ENCODE measurements at places on chromosomes 5 and 9. TPM values are rescaled to one million over a fixed set of nuclear protein-coding genes. Genes with fewer than 3 reads are reported as not detected.

DNA sequence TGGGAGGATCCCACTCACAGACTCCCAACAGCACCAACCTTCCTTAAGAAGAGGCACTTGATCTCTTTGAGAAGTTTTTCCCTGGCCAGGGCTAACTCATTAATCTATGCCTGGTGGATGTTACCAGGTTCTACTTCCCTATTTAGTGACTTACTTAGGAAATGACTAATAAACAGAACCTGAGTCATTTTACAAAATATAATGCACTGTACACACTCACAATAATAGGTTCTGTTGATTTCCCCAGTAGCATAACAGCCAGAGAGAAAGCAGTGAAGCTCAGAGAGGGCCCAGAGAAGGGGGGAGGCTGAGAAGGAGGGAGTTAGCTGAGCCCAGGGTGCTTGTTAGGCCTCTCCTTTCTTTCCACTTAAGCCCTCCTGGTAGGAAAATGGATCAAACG lies 27.1 kb downstream of the FRMD3 start:
- DNase-seq: peak; percentile 18

DNA sequence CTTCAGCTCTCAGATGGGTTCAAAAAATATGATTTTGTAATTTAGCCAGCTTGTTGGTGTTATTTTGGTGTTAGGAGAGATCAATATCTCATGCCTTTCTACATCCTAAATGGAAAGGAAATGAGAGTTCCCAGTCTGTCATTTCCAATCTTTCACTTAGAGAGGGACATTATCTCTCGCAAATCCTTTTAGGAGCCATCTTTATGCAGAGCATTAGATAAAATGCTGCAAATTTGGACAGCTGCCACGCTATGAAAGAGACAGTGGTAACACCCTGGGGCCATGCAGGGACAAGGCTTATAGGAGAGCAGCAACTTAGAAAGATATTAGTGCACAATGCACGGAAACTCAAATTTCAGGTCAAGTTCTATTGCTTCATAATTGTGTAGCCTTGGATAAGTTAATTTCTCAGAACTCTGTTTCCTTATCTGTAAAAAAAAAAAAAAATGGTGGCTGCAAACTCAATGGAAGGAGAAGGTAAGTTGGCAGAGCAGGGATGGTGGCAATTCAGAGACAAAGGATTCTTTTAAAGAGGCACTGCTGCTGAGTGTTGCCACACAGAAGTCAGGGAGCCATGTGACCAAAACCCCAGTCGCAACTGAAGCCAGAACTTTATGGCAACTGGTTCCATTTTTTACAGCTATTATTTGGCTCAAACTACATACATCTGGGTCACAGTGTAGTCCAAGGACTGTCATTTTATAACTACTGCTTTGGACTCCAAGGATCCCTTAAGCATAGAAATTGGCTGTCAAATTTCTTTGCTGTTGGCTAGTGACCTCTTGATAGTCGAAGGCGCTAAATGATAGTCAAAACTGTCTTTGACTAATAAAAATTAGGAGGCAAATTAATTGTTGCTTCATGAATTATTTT lies 210.2 kb downstream of the FRMD3 start:
- DNase-seq: no peak

GRCh38 chr5:84578226-84578625 lies 193.5 kb upstream of the EDIL3 start:
- DNase-seq: no peak

GRCh38 chr5:10528056-10528816 lies 35.6 kb upstream of the ANKRD33B start:
- peak; percentile 43 for DNase-seq

DNA sequence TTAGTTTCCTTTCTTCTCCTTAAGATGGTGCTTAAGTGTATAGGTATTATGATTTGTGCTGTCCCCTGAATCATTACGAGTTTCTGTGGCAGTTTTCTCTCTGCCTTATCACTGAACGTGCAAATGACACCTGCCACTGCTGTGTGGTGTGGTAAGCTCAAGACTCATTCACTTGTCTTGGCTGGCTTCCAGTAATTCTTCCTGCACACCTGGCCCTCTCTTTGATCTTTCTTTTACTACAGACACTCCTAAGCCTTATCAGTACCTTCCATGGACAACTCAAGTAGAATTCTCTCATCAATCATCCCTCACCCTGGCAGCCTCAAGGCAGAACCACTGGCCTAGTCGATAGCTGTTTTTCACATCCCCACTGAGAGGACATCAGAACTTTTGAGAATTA lies 82.6 kb upstream of the ADAMTS19 start:
- no peak for DNase-seq

- no peak for DNase-seq
These were observed 69.3 kb downstream of the ISOC1 start for GRCh38 chr5:129163810-129164378.

DNA sequence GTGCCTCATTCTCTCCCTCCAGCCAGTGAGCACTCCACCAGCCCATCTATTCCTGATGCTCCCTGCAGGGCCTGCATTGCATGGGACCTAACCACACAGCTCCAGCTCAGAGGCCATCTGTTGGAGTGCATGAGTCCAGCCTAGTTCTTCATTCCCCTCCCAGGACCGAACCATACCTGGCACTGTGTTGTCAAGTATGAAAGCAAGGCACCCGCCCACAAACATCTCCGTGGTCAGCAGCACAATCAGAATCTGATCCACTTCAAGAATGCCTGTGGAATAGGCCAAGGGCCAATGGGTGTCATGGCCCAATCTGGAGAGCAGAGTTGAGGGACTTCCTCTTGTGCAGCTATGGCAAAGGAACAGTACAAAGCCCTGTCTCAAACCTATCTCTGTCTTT lies 5.9 kb downstream of the SLC23A1 start:
- no peak for DNase-seq

- DNase-seq: peak; percentile 87
These were observed 57.8 kb upstream of the RAI14 start for GRCh38 chr5:34598177-34598794.

- DNase-seq: no peak
These were observed 453.7 kb downstream of the LRRC70 start for GRCh38 chr5:63032343-63032742.

DNA sequence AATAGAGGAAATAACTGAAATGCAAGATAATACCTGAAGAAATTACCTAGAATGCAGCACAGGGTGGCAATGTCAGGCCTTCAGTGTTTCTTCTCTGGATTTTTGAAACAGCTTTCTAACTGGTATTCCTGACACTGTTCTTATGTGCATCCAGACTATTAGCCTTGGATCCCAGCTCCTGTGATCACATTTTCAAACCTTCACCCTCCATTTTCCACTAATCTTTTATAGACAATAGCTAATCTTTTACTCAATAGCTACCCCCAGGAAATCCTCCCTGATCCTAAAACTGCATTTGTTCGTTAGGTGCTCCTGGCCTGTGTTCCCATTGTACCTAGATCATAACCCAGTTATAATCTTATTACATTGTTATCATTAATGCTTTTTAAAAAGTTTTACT lies 101.5 kb upstream of the DHFR start:
- DNase-seq: no peak

DNA sequence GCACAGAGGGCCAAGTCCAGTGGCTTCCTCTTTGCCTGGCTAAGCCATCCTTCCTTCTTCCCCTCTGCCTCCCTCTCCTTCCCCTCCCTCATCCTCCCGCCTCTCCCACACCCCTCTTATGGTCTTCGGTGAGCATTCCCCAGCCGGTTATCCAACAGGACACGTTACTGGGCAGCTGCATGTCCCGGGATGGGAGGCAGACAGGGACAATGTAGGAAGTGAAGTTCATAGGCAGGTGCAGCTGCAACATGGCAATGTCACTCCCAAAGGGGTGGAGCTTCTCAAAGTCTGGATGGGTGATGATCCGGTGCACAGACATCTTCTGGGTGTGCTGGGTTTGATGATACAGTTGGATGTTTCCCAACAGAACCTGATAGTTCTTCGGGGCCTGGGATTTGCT lies 71.4 kb upstream of the SPTLC1 start:
- no peak for DNase-seq

- DNase-seq: no peak
These were observed 369.1 kb downstream of the NDUFS4 start for GRCh38 chr5:53929570-53929969.

- DNase-seq: peak; percentile 62
These were observed 70.6 kb downstream of the C9orf50 start for GRCh38 chr9:129550199-129550839.

- no peak for DNase-seq
These were observed 6.0 kb downstream of the TMEM171 start for GRCh38 chr5:73126381-73126780.

GRCh38 chr5:179241764-179242370 lies 103.4 kb downstream of the ADAMTS2 start:
- no peak for DNase-seq

DNA sequence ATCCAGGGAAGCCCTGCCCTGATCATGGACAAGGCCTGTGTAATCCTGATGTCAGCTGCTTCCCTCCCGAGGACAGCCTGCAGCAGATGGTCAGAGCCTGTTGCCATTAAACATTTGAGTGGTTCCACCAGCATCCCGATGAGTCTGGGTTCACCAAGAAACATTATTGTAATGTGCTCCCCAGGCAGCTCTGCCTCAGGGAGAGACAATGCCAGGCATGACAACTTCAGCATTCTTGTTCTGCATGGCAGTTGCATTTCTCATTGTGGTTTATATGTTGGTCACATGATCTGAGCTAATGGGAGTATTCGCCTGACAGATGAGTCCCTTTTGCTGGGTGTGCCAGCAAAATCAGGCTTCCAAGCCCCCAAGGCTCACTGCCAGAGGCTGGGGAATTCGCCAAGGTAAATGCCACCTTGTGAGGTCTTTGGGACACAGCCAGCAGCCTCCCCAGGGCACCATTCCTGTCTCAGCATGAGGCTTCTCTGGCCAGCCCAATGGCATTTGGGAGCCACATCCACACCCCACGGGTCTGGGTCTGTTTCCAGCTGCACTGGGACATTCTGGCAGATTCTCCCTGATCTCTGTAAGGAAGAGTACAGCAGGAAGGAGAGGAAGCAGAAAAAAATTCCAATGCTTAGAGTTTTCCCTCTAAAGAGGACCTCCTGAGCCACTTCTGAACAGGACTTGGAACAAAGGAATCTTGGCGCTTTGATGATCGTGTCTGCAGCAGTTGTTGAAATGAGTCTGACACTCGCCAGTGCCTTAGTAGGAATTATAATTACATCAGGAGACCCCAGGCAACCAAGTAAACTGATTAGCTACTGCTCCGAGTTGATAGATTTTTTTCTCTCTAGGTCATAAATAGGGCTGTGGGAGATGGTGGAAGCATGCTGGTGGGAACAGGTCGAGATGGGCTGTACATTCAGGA lies 18.7 kb downstream of the KCNIP1 start:
- DNase-seq: peak; percentile 90

DNA sequence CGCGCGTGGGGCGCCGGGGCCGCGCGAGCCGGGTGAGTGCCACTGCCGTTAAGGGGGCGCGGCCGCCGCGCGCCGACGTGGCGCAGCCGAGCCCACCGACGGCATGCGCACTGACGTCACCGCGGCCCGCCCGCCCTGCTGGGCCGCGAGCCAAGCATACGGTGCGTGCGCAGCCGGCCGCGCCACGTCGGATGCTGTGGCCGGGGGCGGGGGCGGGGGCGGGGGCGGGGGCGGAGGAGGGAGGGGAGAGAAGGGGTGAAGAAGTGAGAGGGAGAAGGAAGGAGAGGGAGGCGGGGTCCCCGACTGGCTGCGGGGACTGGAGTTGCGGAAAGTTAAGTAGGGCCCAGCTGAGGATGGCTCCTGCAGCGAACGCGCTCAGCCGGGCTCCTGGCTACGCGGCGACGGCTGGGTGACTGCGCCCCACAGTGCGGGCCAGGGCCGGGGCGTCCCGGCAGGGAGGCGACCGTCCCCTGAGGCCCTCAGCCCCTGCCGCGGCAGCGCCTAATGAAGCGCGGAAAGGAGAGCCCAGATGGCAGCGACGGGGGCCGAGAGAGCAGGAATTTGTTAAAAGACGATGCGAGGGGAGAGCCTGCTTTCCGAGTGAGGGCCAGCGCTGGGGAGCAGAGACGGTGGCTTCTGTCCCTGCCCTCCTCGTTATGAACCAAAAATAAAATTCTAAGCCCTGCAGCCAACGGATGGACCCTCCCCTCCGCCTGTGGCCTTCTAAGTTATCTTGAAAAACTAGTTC lies at the start of gene DAP:
Gene DAP (minus strand): TSS at position 50 of the 748 bp plus-strand sequence. CDS start 166 bp downstream, outside the sequence.
- DNase-seq: peak; percentile 93

DNA sequence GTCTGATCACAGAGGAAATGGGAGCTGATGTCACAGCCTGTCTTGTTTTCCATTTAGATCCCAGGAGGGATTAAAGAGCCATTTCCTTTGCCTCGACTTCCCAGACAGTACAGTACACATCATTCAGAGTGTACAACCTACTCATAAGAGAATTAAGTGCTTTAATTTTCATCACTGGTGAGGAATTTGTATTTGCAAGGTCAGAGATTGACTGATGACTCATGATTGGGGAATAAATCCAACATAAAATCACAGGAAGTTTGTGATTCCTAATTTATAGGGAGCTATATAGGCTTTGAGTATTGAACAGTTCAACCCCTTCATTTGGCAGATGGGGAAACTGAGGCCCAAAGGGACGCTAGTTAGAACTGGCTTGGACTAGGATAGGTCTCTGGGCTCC lies 4.1 kb upstream of the TOMM5 start:
- no peak for DNase-seq

DNA sequence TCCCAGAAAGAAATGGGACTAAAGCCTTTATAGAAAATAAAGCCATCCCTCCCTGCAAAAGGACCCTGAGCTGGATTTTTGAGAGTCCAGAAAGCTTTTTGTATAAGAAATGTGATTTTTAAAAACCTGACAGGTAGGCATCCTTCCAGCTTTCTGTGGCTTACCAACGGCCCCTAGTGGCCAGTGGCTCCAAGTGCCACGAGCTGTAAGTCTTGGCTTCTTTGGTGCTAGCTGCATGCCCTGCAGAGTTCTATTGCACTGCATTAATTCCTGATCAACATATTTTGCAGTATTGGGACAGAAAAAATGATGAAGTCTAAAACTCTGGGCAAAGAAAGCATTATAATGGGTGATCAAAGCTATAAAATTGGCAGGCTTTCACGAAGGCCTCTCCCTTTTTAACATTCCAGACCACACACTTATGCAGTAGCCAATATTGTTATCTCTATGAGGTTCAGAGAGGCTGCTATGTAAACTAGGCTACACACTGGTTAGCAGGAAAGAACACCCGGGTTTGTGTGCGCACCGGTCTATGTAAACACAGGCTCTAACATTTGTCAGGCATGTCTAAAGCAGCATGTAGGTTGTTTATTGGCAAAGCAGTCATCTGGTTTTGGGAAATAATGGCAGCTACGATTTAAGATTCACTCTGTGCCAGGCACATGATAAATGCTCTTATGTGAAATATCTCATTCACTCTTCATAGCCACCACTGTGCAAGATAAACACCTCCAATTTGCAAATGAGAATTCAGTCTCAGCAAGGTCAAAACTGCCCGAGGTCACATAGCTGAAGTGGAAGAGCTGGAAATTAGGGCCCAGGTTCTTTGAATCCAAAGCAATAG lies 55.2 kb downstream of the NMUR2 start:
- peak; percentile 50 for DNase-seq

- no peak for DNase-seq
These were observed 105.1 kb downstream of the INSYN2B start for GRCh38 chr5:169875091-169875728.

- DNase-seq: no peak
These were observed 18.9 kb upstream of the TMEM250 start for GRCh38 chr9:136137321-136138265.

Gene BTNL8
- not detected for total RNA-seq

Gene NR2F1
- total RNA-seq: 10.0 TPM

Gene DAB2IP
- 15.9 TPM for total RNA-seq

Gene TICAM2
- total RNA-seq: 0.30 TPM

Gene CSF1R
- not detected for total RNA-seq

Gene ENHO
- 1.9 TPM for total RNA-seq
